ENCODE measurements at places on chromosomes 7 and 10.

DNA sequence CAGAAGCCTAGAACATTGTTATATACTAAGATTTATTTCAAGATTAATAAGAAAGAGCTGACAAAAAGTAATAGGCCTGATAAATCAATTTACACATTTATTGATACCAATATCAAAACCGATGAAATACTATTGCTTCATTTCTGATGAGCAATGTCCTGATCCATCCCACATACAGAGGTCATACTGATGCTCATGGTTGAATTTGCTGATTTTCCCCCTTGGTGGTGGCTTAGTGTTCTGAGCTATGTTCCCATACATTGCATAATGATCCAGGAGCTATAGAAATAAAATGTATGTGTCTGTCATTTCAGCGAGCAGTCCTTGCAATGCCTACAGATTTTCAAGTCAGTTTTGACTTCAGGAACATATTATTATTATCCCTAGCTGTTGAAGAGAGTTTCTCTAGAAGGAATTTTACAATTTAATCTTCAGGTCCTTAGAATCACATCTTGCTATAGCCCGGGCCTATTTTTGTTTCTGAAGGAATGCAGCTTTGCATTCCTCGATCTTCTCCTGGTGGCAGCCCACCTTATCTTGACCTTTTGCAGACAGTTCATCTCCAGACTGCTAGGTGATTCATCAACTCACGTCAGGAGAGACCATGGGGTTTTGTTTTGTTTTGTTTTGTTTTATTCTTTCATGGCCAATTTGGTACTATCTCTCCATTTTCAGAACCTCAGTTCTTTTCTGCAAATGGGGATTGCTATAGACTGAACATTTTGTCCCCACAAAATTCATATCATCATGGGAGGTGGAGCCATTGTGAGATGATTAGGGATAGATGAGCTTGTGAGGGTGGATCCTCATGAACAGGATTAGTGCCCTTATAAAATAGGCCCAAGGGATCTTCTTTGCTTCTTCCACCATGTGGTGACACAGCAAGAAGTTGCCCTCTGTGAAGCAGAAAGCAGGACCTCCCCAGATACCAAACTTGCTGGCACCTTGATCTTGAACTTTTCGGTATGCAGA lies 465.6 kb upstream of the IGFBP3 start:
- no peak for DNase-seq

DNA sequence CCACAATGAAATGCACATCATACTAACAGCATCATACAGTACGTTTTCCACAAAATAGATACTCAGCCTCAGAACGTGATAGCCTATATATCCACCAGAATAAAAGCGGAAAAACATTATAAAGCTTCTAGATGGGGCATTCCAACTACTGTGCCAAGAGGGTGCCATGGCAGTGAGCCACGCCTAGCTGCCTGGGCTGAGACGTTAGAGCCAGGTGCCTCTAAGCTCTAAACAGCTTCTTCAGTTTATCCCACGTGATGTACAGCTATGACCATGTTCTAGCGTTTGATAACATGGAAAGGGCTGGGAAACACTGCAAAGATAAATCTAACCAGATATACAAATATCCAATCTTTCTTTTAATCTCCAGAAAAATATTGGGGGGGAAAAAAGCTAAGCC lies 17.8 kb downstream of the USP6NL start:
- no peak for DNase-seq

DNA sequence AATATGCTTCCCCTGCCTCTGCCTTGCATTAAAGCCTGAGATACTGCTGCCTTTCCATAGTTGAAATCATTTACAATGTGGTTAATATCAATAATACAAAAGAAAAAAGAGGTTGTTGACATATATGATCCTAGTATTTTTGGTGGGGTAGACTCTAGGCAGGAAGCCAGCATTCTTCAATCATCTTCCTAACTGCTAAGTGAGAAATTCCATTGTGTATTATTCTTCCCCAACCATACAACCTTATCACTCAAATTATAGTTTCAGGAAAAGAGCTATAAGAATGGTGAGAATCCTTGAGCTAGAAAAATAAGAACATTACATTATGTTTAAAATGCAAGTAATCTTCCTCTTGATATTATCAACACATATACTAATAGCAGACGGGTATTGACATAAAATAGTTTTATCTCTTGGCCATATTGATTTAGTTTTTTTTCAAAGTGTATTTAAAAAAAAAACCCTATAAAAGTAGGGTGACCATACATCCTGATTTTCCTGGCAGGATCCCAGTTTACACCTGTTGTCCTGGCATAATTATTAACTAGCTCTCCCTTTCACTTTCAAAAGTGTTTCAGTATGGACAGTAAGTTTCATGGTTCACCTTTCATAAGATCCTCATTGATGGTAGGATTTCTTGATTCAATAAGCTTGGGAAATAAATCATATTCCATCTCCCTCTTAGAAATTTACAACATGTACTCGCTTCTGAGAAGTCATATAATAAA lies 33.4 kb upstream of the WASL start:
- no peak for DNase-seq

DNA sequence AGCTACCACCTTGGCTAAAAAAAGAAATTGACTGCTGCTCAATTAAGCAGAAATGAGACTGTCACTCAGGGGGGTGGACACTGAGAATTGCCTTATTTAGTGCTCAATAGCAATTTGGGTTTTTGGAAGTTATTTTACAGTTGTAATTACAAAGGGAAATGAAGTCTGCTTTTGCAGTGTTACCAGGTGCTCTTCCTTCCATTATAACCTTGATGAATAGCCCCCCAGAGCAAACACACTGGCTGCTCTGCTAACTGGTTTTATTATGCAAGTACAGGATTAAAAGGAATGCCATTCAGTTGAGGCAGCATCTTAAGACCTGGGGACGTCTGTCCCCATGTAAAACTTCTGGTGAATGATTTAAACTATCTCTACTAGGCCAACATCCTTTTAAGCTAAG lies 191.0 kb downstream of the EVX1 start:
- no peak for DNase-seq

GRCh38 chr10:71600849-71601248 lies 118.7 kb downstream of the C10orf105 start:
- DNase-seq = no peak

DNA sequence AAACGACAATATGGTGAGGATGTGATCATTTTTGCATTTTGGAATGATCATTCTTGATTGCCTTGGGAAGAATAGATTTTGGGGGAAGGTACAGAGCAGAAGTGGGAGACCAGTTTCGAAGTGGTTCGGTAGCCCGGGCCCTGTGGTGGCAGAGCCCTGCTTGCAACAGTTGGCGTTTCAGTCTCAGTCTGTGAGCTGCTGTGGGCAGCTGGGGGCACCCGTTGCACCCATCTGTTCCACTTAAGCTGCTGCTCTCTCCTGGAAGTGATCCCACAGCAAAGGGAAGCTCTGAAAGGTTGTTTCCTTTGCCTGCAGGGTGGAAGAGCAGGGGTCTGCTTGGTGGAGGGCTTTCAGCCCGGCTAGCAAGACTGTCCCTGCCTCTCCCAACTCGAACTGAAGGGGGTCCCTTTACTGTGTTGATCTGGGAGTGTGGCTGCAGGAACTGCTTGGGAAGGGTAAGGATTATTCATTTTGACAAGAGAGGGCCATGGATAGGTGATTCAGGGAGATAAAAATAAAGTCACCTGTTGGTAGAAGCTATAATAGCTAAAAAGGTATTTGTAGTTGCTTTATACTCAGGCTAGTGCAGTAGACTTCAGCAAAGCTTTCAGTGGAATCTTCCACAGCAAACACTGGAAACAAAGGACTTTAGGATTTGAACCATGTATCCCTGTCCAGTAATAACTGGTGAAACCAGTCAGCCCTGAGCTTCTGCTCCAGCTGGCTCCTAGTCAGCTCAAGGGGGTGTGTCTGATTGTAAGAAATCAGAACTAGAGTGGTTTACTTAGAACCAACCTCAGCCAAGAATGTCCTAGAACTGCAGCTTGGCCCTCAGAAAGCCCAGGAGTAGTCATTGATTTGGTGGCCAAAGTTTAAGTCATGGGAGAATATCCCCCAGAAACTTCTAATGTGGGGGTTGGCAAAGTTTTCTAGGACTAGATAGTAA lies 53.1 kb upstream of the PDCD4 start:
- DNase-seq = no peak

DNA sequence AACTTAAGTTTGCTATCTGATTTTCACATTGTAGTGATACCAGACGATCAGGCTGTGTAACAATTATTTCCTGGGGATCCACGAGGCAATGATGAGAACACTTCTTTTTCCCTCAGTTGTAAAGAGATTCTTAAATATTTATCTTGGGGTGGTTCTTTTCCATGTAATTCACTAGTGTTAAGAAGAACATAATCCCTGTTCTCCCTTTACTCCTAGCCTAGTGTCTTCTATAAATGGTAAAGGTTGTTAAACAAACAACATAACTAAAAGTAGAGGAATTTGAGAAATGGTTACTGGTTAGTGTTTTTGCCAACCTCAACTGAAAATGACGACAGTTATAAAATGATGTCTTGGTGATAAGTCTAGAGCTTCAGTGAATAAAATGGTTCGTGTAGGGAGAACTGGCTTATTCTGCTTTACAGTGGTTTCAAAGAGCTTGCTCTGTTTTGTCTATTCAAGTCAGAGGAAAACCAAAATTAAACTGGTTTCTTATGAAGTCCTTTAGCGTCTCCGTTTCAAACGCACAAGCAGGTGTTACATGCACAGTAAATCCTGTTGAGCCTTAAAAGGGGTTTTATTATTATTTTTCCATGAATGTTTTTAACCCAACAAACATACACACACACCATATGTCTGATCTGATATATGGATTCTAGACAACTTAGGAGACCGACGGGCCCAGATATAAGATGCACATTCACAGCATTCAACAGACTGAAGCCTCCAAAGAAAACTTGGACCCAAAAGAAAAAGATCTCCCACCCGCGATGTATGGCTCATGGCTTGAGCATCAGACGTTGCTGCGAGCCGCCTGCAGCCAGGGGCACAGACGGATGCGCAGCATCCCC lies 1.1 kb downstream of the TBX20 start:
- DNase-seq = no peak

GRCh38 chr10:33507662-33508425 lies 173.4 kb upstream of the NRP1 start:
- DNase-seq = no peak

DNA sequence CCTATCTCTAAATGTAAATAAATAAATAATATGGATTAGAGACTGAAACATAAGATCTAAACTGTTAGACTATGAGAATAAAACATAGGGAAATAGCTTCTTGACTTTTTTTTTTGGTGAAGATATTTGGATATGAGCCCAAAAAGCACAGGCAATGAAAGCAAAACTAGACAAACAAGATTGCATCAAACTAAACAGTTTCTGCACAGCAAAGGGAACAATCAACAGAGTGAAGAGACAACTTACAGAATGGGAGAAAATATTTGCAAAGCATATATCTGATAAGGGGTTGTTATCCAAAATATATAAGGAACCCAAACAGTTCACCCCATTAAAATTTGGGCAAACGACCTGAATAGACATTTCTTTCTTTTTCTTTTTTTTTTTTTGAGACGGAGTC lies 148.1 kb downstream of the SUGCT start:
- no peak for DNase-seq

DNA sequence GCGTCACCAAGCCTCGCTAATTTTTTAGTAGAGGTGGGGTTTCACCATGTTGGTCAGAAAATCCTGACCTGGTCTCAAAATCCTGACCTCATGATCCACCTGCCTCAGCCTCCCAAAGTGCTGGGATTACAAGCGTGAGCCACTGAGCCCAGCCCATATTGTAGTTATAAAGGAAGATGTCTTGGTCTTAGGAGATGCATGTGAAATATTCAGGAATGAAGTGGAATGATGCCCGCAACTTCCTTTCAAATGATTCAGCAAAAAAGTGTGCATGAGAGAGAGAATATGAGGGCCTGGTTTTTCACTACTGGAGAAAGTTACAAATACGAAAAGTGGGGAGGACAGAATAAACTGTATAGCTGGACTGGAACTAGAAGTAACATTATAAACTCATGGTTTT lies 15.9 kb downstream of the TMEM209 start:
- no peak for DNase-seq

GRCh38 chr7:40059057-40059456 lies 75.4 kb downstream of the MPLKIP start:
- no peak for DNase-seq

- DNase-seq = peak; percentile 73
Measured at GRCh38 chr10:35336084-35336831, at the start of gene CCNY. Gene CCNY (plus strand): TSS chr10:35336509. CDS start chr10:35337054, 545 bp downstream.

DNA sequence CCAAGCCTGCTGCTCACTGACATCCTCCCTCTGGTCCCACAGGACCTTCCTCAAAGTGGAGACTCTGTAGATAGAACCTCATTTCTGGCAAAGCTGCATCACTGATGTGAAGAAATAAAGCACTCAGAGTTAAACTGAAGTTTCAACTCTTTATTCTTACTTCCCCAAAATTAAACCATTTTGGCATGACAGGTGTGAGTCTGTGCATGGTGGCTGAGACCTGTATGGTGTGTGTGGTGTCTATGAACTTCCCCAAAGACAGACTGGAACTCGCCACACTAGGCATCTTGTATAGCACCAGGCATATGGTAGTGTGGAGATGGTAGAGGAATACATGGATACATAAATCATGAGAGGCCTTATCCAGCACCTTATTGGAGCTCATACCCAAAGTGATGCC lies 6.6 kb upstream of the WDFY4 start:
- no peak for DNase-seq

- DNase-seq = no peak
Measured at GRCh38 chr10:98621630-98622029, 174.9 kb upstream of the HPS1 start.

DNA sequence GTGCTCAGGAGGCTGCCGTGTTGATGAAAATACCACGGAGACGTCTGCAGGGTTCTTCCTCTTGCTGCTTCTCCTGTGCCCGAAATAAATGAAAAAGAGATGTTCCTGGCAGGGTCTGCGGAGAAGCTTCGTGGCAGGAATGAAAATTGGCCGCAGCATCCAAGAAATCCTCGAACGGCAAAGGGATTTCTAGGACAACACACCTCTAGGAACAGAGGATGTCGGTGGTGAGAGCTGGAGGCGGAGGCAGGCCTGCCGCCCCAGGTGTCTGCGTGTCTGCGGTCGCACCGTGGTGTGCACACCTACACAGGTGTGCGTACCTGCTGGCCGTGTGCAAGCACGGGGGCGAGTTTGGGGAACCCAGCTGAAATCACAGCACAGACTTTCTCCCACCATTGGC lies 43.4 kb downstream of the TMEM130 start:
- DNase-seq = no peak

- no peak for DNase-seq
Measured at GRCh38 chr7:15780271-15780670, 93.8 kb upstream of the MEOX2 start.

DNA sequence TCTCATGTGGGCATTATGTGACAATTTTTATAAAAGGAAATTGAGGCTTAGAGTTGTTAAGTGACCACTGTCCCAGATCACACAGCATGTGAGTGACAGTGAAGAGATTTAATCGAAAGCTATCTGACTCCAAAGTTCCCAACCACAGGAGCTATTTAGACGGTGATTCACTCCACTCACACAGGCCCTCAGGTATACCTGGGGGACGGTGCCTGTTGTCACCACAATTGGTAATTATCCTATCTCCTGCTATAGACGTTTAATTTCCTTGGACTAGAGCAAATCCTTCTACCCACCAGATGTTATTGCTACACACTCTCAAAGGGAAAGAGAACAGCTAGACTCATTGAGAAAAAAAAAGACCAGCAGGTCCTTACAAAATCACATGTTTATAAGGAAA lies 145.5 kb downstream of the KLF6 start:
- no peak for DNase-seq
